ENCODE measurements at places on chromosomes 1 and 21.

DNA sequence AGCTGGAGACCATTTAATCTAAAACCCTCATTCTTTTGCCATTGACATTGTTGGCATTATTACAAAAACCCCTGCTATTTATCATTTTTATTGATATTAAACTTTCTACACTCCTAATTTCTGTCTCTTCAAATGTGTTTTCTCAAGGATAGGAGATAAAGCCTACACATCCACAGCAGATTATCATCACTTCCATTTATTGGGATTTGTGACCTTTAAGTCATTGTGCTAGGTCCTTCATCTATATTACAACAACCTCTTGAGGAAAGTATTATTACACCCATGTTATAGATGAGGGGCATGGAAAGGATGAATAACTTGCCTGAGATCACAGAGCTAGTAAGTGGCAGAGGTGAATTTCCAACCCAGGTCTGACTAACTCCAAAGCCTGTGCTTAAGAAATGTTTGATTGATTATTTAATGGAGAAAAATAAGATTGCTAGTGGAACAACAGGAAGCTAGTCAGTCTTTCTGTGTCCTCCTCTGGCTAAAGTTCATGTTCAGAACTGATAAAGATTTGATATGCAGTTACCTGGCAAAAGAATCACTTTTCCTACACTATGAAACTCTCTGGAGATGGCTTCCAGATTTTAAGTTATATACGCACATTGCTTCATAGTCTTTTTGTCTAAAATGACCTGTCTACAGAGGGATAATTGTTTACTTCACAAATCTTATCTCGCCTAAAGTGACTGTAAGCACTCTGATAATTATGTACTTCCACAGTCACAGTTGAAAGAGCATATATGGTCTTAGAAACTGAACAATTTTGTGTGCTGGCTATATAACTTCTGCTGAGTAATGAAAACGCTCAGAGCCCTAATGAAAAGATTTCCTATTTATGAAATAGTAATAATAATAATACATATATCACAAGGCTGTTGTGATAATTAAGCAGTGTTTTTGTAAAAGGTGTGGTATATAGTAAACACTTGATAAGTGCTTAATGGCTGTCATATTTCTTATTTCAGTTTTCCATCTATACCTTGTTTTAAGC lies 15.0 kb downstream of the FMO5 start:
- no peak for DNase-seq

DNA sequence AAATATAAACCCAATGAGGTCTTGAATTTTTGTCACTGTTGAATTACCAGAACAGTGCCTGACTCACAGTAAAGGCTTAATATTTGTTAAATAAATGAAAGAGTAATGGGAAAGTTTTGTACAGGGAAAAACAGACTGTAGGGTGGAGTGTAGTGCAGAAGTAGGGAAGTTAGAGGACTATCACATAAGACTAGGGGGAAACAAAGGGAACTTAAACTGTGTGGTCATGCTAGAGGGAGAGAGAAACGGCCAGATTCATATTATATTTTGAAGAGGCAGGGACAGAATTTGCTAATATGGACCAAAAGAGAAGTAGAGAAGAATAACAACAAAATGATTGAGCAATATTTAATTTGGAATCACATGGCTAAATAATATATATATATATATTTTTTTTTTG lies 14.8 kb downstream of the CTSK start:
- DNase-seq, result no peak

DNA sequence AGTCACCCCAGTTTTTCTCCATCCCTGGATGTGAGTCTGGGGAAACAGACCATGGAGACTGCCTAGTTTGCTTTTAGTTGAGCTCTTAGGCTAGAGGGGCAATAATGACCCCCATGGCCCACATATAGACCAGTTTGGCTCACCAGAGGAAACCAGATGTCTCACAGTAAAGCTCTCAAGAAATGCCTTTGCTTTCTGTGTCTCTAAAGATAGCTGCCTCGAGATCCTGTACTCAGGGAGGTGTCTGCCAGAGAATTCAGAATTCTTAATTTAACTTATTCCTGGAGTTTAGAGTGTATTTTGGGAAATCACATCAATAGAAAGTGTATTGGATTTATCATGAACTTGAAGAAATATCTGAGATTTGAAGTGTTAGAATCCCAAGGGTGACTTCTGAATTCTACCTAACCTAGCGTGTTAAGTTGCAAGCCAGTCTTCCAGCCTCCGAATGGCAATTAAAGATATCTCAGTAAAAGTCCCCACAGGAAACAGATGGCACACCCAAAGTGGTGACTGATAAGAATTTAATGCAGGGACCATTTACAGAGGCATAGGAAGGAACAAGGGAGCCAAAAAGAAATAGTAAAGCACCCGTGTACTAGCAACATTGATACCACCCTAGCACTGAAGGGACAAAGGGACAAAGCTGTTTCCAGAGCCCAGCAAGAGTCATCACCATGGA lies 37.1 kb downstream of the STYXL2 start:
- no peak for DNase-seq

- no peak for DNase-seq
Observed at GRCh38 chr1:54945393-54945936, 35.0 kb upstream of the TMEM61 start.

DNA sequence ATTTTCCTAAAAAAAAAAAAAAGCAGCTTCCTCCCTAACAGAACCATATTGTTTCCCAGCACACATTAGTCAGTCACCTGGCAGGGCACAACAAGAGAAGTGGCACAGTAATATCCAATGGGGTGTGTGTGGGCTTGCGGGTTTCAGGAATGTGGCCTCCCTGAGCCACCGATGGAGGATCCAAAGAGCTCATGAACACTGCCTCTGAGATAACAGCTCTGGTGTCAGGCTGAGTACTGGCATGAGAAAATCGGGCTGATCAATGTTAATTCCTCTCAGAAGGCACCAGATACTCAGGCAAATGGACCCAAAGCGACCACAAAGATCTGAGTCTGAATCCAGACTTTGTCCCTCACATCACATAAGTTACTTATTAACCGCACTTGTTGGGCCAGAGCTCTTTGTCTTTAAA lies 2.2 kb upstream of the LYPD8 start:
- no peak for DNase-seq

GRCh38 chr1:26225033-26225831 lies 8.8 kb upstream of the CEP85 start:
- no peak for DNase-seq

GRCh38 chr1:1554926-1555915 lies 14.8 kb upstream of the TMEM240 start:
- DNase-seq, result no peak

GRCh38 chr1:164604541-164604940 lies 45.6 kb downstream of the PBX1 start:
- no peak for DNase-seq

- DNase-seq, result no peak
Observed at GRCh38 chr1:210981490-210981889, 152.5 kb downstream of the KCNH1 start.

GRCh38 chr1:87961992-87962391 lies 633.3 kb downstream of the LMO4 start:
- DNase-seq, result no peak

- no peak for DNase-seq
Observed at GRCh38 chr1:24866211-24867083, 63.6 kb downstream of the RUNX3 start.

GRCh38 chr21:28483301-28484035 lies 509.2 kb downstream of the LTN1 start:
- DNase-seq, result no peak

DNA sequence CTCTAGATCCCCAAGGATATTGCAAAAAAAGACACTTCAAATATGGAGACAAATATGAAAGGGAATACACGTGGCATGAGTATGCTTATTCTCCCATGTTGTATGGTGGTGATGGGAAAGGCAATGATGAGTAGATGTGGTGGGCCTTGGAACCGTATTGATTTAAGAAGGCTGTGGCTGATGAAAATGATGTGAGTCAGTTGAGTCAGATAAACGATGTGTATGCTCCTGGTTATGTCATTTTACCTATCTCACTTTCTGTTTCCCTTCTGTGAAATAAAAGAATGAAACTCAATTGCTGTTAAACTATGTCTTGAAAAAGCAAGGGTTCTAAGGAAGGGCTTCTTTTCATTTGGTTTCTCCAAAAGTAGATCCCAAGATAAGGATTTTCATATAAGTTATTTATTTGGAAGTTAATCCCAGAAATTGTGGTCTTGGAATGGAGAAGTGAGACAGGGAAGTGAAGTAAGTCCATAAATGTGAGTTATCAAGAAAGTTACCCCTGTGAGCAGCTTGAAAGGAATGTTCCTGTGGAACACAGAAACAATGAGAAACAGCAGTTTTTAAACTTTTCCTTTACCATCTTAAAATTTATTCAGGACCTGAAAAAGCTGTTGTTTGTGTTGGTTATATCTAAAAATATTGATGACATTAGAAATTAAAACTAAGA lies 292.0 kb downstream of the DUSP10 start:
- DNase-seq, result no peak

- no peak for DNase-seq
Observed at GRCh38 chr1:183313063-183313462, 105.1 kb downstream of the NMNAT2 start.

DNA sequence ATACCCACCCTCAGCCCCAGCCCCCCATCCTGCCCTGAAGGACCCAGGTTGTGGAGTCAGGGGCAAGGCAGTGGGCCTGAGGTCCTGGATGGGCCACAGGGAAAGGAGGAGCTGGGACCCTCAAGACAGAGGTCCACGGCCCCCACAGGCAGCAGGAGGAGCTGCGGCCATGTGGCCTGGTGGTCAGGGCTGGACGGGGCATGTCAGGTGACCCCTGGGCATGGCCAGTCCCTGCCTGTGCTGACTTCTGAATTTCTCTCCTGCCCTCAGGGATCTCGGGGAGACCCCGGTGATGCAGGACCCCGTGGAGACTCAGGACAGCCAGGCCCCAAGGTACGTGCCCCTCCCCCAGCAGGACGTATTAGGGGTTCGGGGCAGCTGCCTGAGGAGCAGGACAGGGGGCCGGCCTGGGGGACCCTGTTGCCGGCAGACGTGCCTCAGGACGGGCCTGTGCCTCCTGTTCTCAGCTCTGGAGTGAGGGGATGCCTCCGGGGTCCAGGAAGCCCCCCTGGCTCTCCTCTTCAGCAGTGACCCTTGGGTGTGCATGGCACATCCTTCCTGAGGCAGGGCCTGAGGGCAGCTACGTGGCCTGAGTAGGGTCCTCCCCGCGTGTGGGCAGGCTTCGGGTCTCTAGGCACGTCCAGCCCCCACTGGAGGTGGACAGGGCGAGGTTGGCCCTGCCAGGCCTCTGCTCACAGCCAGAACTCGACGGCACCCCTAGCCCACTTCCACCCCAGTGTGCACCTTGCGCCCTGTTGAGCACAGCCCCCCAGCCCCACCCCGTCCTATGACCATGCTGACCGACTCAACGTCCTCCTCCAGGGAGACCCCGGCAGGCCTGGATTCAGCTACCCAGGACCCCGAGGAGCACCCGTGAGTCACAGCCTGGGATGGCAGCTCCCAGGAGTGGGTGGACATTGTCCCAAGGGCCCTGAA lies 23.6 kb downstream of the COL6A2 start:
- DNase-seq, result no peak

DNA sequence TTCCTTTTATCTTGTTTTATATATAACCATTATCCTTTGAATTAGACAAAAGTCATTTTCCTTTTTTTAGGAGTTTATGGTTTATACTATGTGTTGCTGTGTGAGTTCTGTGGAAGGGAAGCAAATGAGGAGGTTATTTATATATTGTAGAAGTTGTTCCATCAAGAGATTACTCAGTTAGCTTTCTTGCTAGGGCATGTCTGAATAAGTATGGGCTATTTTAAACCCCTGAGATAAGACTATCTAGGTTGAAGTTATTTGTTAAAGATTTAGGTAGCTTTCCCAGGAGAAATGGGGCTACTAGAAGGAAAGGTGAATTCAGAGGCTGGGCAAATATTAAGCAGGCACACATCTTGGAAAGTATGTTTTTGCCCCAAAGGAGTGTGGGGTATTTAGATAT lies 16.1 kb upstream of the VAMP4 start:
- no peak for DNase-seq

GRCh38 chr1:219568733-219569132 lies 44.2 kb downstream of the ZC3H11B start:
- DNase-seq, result no peak

- DNase-seq, result peak; percentile 33
Observed at GRCh38 chr1:200738949-200739651, 407 bp downstream of the CAMSAP2 start.

DNA sequence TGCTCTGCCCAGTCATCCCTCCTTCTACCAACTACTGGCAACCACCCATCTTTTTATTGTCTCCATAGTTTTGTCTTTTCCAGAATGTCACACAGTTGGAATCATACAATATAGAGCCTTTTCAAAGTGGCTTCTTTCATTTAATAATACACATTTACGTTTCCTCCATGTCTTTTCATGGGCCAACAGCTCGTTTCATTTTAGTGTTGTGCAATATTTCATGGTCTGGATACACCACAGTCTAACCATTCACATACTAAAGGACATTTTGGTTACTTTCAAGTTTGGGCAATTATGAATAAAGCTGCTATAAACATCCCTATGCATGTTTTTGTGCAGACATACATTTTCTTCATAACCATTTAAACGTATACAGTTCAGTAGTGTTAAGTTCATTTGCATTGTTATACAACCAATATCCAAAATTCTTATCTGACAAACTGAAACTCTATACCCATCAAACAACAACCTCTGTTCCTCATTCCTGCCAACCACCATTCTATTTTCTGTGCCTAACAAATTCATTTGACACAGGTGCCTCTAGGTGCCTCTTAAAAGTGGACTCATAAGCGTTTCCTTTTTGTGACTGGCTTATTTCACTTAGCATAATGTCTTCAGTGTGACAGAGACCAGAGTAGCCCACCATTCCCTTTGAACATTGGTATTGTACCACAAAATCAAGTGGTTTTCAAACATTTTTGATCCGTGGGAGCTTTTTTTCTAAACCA lies 138.1 kb downstream of the NR5A2 start:
- DNase-seq, result no peak

GRCh38 chr1:1597275-1597930 lies 2.5 kb downstream of the FNDC10 start:
- no peak for DNase-seq

DNA sequence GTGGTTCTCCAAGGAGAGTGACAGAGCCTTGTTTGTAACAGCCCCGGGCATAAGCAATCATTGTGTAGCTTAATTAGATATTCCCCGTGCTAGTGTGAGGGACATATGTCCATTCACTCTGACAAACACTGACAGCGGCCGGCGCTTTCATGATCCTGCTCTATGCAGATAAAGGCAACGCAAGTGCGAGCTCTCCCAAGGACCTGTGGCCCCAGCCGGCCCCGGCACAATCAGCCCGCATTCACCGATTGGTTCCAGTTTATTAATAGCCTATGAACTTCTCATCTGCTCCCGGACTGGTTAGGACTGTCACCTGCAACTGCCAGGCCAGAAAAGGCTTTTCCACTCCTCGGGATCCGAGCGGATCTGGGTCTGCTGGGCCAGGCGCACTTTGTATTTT lies 18.0 kb upstream of the OLIG1 start:
- no peak for DNase-seq

Measured in stimulated activated CD8-positive, alpha-beta memory T cell treated with anti-CD3 and anti-CD28 coated beads, Interleukin-2, amount 100 ng/mL, for 1 hour (primary cell).